Naive thymus-derived CD4-positive, alpha-beta T cell (primary cell): ENCODE measurements at places on chromosomes 2 and 18.

DNA sequence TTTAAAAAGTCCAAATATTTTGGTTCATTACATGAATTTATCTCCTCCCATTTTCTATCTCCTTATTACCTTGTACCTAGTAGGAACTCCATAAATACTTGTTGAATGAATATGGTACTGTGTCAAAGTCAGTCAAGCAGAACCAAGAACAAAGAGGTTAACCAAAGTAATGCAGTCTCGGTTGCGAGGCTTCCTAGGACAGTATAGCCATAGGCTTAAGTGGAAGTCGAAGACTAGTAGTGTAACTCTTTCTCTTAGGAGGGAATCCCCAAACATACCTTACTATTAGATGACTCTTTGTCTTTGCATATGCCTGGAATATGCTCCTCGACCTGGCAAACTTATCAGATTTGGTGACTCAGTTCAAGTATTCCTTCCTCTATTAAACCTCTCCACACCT, 4.8 kb downstream of the LIPT1 start:
- H3K27me3 ChIP-seq, result no peaks in the 10 kb centered on the region
- no peak overlapping the region for H3K27ac ChIP-seq
- no peak overlapping the region for H3K4me3 ChIP-seq

GRCh38 chr2:85264471-85264870, 63.3 kb downstream of the TGOLN2 start:
- DNase-seq, result no peak
- no peaks in the 10 kb centered on the region for H3K4me1 ChIP-seq
- no peaks in the 10 kb centered on the region for H3K36me3 ChIP-seq
- no peak overlapping the region for H3K4me3 ChIP-seq
- H3K27me3 ChIP-seq, result no peaks in the 10 kb centered on the region

- H3K36me3 ChIP-seq, result no peaks in the 10 kb centered on the region
- no peaks in the 10 kb centered on the region for H3K27me3 ChIP-seq
- H3K4me1 ChIP-seq, result no peaks in the 10 kb centered on the region
Measured at GRCh38 chr2:53473236-53473635, 294.4 kb upstream of the CHAC2 start.

- no peaks in the 10 kb centered on the region for H3K36me3 ChIP-seq
- no peak overlapping the region for H3K27ac ChIP-seq
- H3K27me3 ChIP-seq, result no peaks in the 10 kb centered on the region
- no peak overlapping the region for H3K4me3 ChIP-seq
Measured at GRCh38 chr2:47946593-47946992, 40.3 kb upstream of the FBXO11 start.

GRCh38 chr2:160928854-160929301, 231.3 kb upstream of the TANK start:
- H3K36me3 ChIP-seq, result no peaks in the 10 kb centered on the region
- no peaks in the 10 kb centered on the region for H3K4me1 ChIP-seq
- no peak overlapping the region for H3K27ac ChIP-seq

- no peak for DNase-seq
- no peaks in the 10 kb centered on the region for H3K27me3 ChIP-seq
- no peaks in the 10 kb centered on the region for H3K36me3 ChIP-seq
- no peak overlapping the region for H3K4me3 ChIP-seq
- no peaks in the 10 kb centered on the region for H3K4me1 ChIP-seq
Measured at GRCh38 chr2:42560899-42561298, 7.5 kb upstream of the MTA3 start.
